ENCODE measurements at places on chromosomes 12 and 14. TPM values are rescaled to one million over a fixed set of nuclear protein-coding genes. Genes with fewer than 3 reads are reported as not detected.
A peak's percentile ranks its signal among the peaks of the same experiment; 100 is the strongest.

DNA sequence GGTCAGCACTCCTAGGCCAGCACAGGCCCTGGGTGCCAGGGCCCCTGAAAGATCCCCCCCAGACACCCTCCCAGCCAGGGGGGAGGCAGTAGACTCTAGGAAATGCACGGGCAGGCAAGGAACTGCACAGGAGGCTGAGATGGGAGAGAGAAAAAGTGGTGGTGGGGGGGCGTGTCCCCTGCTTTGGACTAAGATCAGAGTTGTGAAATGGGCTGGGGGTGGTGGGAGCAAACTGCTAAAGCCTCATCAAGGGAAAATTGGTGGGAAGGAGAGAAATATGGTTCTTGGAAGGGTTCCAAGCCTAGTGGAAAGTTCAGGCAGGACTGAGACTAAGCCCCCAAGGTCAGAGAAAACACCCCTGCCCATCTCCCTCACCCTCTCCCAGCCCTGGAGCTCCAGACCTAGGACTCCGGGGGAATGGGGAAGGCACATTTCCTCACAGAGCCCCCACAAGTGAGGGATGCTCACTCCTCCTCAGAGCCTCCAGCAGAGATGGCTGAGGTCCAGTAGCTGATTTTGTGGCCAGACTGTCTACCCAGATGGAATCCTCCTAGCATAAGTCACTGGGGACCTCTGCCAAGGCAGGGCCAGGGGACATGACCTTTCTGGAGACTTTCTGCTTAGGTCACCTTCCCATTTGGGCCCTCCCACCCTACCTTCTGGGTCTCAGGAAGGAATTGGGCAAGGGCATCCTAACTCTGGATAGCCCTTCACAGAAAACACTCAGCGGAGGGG, 29.8 kb downstream of the FIGNL2 start:
- DNase-seq = no peak

GRCh38 chr14:68547305-68548193, 245.3 kb downstream of the ZFP36L1 start:
- DNase-seq = peak; percentile 38

DNA sequence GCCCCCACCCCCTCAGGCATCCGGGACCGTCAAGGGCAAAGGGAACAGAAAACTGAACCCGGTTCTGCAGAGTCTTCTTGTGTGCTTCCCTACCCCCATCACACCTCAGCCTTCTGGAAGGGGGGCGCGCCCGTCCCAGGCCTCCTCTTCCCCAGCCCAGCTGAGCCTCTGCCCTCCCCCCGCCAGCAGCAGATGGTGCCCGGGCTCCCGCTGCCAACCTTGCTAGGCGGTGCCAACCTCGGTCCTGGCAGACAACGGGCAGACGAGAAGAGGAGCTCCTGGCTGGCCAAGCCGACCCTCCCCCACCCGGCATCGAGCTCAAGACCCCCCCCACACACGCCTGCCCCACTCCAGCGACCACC, 8.7 kb downstream of the STAC3 start:
- no peak for DNase-seq

DNA sequence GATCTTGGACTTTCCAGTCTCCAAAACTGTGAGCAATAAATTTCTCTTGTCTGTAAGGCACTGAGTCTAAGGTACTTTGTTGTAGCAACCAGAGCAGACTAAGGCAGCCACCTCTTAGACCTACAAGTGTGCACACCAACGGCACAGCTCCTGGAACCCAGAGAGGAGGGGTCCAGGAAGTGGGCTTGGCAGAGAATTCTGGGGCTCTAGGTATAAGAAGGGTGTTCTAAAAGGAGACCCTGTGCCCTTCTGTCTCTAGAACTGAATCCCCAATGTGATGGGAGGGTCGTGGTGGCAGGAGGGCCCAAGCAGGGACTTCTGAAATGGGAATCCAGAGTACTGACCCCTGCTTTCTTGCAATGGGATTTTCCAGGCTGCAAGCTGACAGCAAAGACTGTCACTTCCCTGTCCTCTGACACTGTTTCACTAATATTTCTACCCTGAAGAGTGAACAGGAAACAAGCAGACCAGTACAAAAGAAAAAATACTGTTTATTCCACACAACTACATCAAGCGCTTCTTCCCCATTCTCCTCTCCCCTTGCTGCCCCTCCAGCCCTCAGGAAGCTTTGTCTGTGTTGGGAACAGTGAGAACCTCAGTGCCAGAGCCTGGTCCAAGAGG, 13.6 kb upstream of the TFCP2 start:
- DNase-seq = no peak

- no peak for DNase-seq
Measured at GRCh38 chr14:95424529-95424928, 91.9 kb downstream of the SYNE3 start.

- no peak for DNase-seq
Measured at GRCh38 chr14:61663312-61663979, 31.9 kb upstream of the HIF1A start.

DNA sequence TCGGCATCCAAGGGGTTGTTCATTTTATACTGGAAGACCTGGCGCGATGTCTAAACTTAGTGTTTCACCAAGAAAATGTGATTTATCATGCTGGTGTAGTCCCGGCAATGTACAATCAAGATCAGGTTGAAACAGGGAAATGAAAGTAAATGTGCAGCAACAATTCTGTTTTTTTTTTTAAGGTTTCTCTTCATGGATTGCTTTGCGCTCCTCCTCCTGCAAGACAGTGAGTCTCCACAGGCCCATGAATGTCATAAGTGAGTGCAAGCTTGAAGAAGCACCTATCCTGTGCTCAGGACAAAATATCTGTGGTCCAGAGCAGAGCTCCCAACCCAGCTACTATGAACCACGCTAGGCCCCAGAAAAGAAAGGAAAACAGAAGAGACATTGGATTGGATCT, 143.4 kb downstream of the KCNK10 start:
- DNase-seq = no peak

DNA sequence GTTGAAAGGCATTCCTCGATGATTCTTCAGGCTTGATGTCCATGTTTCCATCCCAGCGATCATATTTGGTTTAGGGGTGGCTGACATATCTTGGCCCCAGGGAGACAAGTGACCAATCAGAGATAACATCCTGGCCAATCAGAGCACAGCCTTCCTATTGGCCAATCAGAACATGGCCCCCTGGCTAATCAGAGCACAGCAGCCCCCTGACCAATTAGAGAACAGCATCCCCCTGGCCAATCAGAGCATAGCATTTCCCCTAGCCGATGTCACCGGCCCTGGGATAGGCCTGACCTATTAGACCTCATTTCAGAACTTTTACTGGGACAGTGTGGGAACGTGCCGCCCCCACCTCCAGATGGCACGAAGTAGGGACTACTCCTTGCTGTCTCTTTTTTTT, 182.2 kb downstream of the AACS start:
- DNase-seq = no peak

DNA sequence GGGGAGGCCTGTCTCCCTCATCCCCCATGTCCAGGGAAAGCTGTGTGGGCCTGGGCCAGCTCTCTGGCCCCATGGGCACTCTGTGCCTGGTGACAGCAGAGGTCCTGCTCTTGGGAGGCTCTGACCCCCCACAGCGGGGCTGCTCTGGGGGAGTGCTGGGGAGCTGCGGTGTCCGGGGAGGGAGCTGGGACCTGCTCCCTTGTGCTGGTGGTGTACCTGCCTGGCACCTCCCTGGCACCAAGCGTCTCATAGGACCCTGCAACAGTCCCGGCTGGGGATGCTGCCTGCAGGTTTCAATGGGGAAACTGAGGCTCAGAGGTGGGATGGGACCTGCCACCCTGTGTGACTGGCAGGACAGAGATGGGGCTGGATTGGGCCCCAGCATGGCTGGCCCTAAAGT, 111.3 kb downstream of the KIF26A start:
- DNase-seq = no peak

GRCh38 chr12:1806301-1807086, 13.9 kb upstream of the LRTM2 start:
- DNase-seq = no peak

DNA sequence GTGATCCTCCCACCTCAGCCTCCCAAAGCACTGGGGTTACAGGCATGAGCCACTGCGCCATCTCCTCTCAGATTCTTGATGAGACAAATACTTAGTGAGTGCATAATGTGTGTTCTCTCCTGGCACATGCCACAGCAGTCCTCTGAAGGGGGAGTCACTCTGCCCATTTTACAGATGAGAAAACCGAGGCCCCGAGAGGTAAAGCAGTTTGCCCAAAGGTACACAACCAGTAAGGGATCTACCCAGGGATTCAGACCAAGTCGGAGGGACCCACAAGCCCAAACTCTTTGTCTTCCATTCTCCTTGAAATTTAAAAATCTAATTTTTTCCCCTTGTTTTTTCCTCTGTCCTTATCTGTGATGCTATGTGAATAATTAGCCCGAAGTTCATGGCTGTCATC, 6.3 kb downstream of the PLBD2 start:
- no peak for DNase-seq

DNA sequence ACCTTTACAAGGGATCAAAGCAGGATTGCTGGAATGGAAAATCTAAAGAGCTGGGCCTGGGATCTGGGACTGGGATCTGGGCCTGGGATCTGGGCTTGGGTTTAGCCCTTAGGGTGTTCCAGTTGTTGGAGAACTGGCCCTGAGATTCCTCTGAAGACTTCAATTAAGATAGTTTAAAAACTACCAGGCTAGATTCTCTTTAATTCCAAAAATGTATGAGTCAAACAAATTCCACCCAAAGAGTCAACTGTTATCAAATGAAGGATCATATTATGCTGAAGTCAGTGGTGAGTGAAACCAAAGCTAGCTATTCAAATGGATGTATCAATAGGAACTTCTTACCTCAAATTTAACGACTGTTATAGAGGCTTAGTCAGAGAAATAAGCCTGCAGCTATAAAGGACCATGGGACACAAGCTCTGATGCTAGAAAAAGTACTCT, 40.5 kb downstream of the LIMA1 start:
- DNase-seq = no peak

DNA sequence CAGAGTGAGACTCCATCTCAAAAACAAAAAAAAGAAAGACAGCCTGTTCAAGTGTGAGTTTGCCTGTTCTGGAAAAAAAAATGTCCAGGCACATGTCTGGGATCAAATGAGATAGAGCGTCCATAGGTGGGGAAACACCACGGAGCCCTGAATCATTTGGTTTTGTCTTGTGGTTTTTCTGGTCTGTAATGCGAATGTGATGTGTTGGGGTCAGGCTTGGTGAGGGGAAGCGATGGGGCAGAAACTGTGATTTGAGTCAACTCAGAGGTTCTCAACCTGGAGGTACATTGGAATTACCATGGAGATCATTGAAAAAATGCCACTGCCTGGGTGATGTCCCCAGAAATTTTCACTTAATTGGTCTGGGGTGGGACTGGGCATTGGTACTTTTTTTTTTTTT, 183.9 kb upstream of the PWP1 start:
- no peak for DNase-seq

DNA sequence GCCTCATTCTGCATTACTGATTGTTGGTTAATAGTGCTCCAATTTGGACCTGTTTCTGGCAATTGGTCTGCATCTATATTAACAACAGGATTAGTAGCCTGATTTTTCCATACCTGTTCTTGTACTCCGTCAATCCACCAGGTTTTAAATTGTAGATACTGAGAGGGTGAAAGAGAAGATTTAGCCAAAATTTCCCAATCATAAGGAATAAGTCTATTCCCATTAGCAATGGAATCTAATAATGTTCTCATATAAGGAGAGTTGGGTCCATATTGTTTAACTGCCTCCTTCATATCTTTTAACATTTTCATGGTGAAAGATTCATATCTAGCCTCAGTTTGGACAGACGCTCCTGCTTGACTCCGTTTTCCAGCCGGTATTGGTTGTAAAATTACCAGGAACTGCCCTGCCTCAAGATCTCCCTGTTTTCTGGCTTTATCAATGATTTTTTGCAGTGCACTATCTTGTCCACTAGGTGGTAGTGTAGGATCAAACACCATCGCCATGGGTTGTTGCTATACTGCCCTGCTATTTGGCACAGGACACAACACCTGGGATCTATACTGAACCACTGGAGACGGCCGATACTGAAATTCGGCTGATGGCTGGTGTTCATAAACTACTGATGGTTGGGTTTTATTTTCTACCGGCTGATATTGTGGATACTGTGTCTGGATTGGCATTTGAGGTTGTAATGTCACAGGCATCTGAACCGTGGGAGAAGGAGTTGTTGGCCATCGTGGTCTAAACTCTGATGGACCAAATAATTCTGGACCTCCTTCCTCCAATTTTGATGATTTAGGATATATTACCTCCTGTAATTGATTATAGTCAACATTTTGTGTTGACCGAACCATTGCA, 25.2 kb downstream of the DHRS4L2 start:
- no peak for DNase-seq

Gene RFLNA
- 6.4 TPM for total RNA-seq

Gene TAS2R30
- total RNA-seq = 1.0 TPM

Gene DEGS2
- 0.61 TPM for total RNA-seq

Gene RTL1
- total RNA-seq = not detected

Gene KRT72
- not detected for total RNA-seq

GRCh38 chr14:63361790-63362189, 43.1 kb upstream of the GPHB5 start:
- DNase-seq = no peak

DNA sequence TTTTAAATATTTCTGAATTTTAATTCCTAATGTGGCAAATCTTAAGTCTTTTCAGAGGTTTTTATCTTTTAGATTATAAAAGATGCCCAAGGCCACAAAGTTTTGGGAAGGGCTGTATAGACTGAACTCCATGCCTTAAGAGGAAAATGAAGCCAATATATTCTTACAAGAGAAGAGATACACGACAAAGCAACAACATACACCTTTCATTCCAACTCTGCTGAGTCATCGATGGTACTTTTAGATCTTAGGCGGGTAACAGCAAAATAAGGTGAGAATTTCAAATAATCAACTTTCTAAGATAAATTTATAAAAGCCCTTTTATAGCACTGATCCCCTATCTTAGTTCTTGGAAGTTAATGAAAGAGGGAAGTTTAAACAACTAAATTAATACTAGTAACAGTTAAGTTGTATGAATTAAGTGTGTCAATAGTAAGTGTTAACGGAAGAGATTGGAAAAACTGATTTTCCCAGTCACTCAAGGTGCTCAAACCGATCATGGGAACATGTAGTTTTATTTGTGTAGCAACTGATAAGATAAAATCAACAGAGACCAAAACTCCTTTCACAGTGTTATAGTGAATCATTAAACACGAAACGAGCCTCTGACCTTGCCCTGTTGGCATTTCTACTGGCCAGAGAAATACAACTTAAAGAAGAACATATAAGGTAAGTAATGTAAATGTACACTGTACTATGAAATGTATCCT, 18.8 kb upstream of the PIK3C2G start:
- DNase-seq = no peak

Gene GZMH
- not detected for total RNA-seq

DNA sequence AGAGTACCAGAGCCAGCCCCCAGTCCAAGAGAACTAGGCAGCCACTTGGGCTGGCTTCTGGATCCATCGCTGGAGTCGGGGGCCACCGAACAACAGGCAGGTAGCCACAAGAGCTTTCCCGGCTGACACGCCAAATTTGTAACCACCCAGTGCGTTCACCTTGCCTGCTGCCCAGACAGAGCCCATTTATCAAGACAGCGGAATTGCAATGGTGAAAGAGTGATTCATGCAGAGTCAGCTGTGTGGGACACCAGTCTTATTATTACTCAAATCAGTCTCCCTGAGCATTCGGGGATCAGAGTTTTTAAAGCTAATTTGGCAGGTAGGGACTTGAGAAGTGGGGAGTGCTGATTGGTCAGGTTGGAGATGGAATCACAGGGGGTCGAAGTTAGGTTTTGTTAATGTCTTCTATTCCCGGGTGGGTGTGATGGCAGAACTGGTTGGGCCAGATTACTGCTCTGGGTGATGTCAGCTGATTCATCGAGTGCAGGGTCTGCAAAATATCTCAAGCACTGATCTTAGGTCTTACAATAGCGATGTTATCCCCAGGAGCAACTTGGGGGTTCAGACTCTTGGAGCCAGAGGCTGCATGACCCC, 64.3 kb downstream of the PDE6H start:
- DNase-seq = no peak

Data from H1 (cell line).